ENCODE measurements at places on chromosomes 1 and 21. TPM values are rescaled to one million over a fixed set of nuclear protein-coding genes. Genes with fewer than 3 reads are reported as not detected.

DNA sequence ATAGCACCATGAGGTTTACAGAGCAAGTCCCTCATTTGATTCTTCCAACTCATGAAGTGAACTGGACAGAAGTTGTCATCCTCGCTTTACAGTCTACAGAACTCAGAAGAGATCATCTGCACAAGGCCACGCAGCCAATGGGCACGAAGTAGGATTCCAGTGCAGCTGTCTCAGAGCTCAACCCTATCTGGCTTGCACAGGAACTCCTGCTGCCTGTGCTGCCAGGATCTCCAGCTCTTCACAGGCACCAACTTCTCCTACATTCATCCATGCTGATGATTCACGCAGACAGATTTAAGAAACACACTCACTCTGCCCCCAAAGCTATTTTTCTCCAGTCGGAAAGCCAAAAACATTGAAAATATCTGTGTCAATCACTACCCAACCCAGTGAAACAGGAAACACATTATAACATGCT is 157.0 kb downstream of the RERE start:
- DNase-seq = no peak

DNA sequence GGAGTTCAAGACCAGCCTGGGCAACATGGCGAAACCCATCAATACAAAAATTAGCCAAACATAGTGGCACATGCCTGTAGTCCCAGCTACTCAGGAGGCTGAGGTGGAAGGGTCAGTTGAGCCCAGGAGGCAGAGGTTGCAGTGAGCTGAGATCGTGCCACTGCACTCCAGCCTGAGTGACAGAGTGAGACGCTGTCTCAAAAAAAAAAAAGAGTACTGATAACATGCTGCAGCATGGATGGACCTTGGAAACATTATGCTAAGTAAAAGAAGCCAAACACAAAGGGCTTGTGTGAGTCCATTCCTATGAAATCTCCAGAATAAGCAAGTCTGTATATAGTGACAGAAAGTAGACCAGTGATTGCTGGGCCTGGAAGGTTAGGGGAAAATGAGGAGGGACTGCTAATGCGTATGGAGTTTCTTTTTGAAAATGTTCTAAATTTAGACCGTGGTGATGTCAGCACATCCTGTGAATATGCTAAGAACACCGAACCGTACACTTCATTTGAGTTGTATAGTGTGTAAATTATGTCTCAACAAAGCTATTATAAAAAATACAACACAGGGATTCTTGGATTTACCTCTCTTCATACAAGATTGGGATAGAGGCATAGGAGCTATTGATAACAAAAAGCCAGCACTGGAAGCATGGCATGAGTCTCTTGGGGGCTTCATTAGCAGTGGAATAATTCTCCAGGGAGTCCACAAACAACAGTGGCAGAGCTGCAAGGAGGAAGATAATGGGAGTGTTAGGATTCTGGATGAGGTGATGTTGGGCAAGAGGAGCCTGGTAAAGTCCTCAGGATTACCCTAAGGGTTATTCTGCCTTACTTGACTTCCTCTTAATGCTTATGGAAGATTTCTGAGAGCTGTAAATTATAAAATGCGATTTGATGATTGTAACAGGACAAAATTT is 73.5 kb downstream of the TTC3 start:
- no peak for DNase-seq

DNA sequence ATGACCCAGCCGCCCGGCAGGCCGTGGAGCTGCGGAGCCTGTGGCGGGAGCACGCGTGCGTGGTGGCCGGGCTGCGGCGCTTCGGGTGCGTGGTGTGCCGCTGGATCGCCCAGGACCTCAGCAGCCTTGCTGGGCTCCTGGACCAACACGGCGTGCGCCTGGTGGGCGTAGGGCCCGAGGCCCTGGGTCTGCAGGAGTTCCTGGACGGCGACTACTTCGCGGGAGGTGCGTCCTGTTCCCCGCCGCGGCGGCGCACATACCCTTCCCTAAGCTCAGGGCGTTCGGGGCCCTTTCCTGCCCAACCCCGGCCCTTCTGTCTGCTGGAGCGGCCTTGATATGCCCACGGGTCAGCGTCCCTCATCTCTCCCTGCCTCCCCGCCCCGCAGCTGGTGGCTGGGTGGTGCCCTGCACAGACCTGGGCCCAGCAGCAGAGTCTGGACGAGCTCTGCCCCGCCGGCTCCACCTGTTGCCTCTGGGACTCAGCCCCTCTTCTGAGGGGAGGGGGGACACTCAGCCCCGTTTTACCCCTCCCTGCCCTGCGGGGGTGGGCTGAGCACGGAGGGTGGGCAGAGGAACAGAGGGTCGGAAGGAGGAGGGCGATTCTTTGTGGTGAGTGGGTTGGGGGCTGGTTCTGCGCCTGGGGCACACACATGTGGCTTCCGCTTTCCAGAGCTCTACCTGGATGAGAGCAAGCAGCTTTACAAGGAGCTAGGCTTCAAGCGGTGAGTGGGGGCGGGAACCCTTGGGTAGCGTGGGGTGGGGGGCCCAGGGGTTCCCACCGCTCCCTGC is 688 bp downstream of the PRXL2B start:
- no peak for DNase-seq

DNA sequence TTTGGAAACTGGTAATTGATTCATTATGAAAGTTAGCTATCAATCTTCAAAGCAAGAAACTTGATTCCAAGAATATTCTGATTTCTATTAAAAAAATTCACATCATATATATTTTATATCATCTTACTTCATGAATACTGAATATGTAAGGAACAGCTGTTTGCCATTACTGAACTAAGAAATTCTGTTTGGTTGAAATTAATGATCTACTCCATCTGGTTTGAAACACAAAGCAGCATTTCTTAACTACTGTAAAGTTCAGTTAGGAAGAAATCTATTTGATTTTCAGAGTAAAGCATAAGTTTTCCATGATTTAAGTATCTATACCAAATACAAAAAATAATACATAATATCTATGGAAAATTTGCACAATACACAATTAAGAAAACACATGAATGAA is 66.0 kb upstream of the SCYL3 start:
- no peak for DNase-seq

DNA sequence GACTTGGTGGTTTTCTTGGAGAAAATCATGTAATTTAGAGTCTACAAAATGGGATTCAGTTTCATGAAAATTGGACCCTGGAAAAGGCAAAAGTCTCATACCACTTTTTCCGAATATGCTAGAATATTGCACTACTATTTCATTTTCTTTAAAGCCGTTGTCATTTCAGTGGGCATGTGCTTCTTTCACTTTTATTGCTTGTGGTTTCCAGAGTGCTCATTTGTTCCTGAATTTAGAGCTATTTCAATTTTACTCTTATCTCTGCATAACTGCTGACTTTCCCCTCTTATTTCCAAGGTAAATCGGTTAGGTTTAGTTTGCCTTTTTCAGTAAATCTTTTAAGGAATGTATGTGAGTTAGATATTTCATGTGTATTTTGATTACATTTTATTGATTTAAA is 11.6 kb downstream of the HHAT start:
- no peak for DNase-seq

DNA sequence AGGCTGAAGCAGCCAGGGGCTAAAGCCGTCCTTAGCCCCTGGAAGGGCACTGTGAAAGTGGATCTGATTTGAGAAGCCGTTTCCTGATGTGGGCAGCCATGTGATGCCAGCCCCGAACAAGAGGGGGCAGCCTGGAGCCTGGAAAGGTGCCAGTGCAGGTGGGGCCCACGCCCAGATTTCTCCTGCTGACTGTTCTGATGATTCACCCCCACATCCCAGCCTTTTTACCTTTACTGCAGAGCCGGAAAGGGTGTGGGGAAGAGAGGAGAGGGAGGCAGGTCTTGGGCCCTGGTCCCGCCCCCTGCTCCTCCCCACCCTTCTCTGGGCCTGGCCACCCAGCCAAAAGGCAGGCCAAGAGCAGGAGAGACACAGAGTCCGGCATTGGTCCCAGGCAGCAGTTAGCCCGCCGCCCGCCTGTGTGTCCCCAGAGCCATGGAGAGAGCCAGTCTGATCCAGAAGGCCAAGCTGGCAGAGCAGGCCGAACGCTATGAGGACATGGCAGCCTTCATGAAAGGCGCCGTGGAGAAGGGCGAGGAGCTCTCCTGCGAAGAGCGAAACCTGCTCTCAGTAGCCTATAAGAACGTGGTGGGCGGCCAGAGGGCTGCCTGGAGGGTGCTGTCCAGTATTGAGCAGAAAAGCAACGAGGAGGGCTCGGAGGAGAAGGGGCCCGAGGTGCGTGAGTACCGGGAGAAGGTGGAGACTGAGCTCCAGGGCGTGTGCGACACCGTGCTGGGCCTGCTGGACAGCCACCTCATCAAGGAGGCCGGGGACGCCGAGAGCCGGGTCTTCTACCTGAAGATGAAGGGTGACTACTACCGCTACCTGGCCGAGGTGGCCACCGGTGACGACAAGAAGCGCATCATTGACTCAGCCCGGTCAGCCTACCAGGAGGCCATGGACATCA is at the start of gene SFN:
Gene SFN, plus strand, starts transcription at position 369 of the 904 bp plus-strand sequence. Its CDS starts 64 bp downstream, at position 433.
- DNase-seq = no peak

DNA sequence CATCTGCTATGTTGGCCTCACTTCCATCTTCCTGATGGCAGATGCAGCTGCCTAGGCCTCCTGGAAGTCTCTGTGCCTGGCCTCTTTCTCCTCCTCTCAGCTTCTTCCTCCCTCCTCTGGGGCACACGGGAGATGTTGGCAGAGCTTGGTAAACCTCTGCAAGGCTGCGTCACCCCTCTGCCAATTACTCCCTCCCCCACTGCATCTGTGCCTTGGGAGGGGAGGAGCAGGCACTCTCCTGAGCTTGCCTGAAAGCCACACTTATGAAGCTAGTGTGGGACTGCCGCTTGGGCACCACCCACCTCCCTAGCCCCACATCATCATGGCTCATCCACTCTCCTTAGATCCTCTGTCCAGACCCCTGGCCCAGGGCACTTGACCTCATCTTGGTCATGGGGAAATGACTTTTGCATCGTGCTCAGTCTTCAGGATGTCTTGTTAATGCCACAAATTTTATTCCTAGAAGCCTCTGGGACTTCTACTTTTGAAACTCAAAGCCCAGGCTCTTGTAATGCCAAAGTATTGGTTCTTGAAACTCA is 7.3 kb upstream of the TMEM51 start:
- DNase-seq = no peak

GRCh38 chr21:38267991-38268863 is 11.4 kb downstream of the KCNJ15 start:
- no peak for DNase-seq

GRCh38 chr1:203112475-203112874 is 15.1 kb upstream of the ADORA1 start:
- no peak for DNase-seq

DNA sequence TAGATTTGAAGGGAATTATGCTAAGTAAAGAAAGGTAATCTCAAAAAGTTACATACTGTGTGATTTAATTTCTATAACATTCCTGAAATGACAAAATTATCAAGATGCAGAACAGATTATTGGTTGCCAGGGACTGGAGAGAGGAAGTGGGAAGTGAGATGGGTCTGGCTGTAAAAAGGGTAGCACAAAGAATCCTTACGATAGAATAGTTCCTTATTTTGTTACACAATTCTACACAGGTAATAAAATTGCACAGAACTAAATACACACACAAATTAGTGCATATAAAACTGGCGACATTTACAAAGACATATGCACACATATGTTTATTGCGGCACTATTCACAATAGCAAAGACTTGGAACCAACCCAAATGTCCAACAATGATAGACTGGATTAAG is 33.5 kb downstream of the ZNF684 start:
- no peak for DNase-seq

DNA sequence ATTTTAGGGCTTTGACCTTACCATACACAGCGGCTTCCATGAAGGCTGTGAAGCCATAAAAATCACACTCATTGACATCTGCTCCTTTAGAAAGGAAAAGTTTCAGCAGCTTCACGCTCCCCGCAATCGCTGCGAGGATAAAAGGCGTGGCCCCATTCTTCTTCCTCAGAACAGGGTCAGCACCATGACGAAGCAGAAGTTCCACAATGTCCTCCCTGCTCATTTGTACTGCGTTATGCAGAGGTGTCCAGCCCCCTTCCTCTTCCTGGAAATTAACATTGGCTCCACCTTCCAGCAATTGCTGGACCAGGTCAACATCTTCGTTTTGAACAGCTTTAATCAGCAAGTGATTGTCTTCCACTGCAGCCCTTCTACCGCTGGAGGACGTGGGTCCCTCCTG is 2.7 kb downstream of the RNASEL start:
- DNase-seq = no peak

DNA sequence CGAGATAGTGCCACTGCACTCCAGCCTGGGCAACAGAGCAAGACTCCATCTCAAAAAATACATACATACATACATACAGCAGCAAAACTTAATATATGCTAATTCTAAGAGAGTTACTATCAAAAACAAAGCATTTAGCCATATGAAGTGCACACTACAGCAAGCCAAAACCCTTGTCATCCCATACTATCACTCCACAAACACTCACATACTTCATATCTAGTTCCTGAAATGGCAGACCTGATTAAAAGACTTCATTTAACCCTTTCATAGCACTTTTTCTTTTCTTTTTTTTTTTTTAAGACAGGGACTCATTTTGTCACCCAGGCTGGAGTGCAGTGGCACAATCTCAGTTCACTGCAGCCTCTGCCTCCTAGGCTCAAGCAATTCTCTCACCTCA is 65.6 kb downstream of the COP1 start:
- DNase-seq = no peak

Gene KCND3
- not detected for polyA plus RNA-seq

Gene FTCD
- polyA plus RNA-seq = not detected

Gene RGS1
- polyA plus RNA-seq = 2.4 TPM

Gene RGS4
- polyA plus RNA-seq = not detected

Gene OR2T33
- polyA plus RNA-seq = not detected

Gene CDC7
- polyA plus RNA-seq = 1.5 TPM

Gene MLLT11
- polyA plus RNA-seq = 0.38 TPM
